ENCODE measurements at places on chromosomes 4 and X. TPM values are rescaled to one million over a fixed set of nuclear protein-coding genes. Genes with fewer than 3 reads are reported as not detected.
A peak's percentile ranks its signal among the peaks of the same experiment; 100 is the strongest.

DNA sequence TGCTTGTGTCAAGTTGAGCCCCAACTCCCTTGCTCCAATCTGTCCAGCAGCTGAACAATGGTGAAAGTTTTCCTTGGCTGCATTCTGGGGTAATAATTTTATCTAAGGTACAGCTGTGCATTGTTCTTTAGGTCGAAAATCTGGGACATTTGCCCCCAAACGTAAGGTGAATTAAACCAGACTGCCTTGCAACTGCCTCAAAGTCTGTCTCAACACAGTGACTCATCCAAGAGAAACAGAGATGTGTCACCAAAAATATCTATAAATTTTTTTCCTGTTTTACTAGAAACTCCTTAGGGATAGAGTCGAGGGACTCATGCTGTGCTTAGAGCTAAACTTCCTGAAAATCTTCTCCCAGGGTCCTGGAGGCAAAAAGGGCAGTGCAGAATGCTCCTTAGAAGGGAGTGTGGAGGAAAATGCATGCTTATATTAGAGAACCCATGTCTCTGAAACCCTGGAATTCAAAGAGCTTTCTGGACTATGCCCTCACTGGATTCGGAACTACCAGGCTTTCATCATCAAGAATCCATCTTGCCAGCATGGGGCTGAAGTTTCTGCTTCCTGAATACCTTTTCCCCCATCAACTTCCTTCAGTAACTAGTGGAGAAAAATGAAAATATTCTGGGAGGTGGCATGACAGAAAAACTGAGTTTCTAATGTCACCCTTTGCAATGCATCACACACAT is 115.7 kb downstream of the PALLD start:
- DNase-seq, result peak; percentile 55

DNA sequence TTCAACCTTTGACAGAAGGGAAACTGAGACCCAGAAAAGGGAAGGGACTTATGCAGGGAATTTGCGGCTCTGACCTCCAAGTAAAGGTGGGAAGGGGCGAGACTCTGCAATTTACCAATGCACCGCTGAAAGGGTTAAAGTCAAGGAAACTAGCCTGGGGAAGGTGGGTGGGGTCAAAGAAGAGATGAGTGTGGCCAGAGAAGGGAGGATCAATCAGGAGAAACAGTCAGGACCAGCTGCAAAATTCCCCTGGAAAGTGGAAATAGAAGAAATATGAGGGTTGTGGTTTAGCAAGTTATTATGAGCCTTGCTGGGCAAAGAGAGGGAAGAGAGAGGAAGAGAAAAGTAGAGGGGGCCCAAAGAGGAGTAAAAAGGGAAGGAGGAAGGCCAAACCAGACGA is 30.5 kb downstream of the STARD8 start:
- no peak for DNase-seq

DNA sequence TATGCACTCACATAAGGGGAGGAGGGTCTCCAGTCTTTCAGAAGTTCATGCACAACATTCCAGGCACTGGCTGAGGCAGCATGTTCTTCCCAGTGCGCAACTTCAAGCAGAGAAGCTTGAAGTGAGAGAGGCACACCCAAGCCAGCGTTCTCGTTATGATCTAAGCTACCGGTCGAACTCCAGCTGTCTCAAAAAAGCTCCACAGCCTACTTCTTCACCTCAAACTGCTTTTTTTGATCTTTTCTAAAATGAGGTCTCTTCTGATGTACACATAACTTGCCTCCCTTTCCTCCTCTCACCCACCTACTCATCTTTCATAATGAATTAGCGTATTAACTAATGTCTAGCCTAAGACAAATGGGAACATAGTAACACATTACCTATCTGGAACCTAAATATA is 25.3 kb downstream of the GPC4 start:
- DNase-seq, result no peak

LINC00632 gene
- 7.5 TPM for total RNA-seq

FAM199X gene
- total RNA-seq, result 15.5 TPM

SORCS2 gene
- total RNA-seq, result 0.06 TPM

RPS6KA6 gene
- total RNA-seq, result not detected

WWC2 gene
- total RNA-seq, result 86.5 TPM

MSN gene
- total RNA-seq, result 468 TPM
